ENCODE measurements at places on chromosomes 7 and 10. TPM values are rescaled to one million over a fixed set of nuclear protein-coding genes. Genes with fewer than 3 reads are reported as not detected.

SPDYE6 gene
- not detected for total RNA-seq

SPDYE2 gene
- 0.31 TPM for total RNA-seq

RGR gene
- total RNA-seq, result 2.4 TPM

CALHM1 gene
- not detected for total RNA-seq

SPACDR gene
- 3.6 TPM for total RNA-seq

LRGUK gene
- 0.76 TPM for total RNA-seq

ANXA11 gene
- 205 TPM for total RNA-seq

ARHGAP22 gene
- 11.7 TPM for total RNA-seq

GRM3 gene
- not detected for total RNA-seq

FAM25A gene
- not detected for total RNA-seq

PHKG1 gene
- 2.7 TPM for total RNA-seq

PDCD11 gene
- total RNA-seq, result 21.0 TPM

TNS3 gene
- 230 TPM for total RNA-seq

SRRM3 gene
- total RNA-seq, result 2.9 TPM

WDR86 gene
- total RNA-seq, result 101 TPM

CPA2 gene
- 1.2 TPM for total RNA-seq

AGAP5 gene
- 14.4 TPM for total RNA-seq

TWIST1 gene
- total RNA-seq, result 14.7 TPM

IFIT2 gene
- total RNA-seq, result 19.9 TPM

AKR1C1 gene
- 84.2 TPM for total RNA-seq

ANKRD7 gene
- 1.0 TPM for total RNA-seq

CRPPA gene
- 9.9 TPM for total RNA-seq

PARD3 gene
- total RNA-seq, result 46.1 TPM

OPN4 gene
- total RNA-seq, result 0.18 TPM

SORCS3 gene
- 3.6 TPM for total RNA-seq

STEAP1B gene
- total RNA-seq, result 11.6 TPM

PALD1 gene
- total RNA-seq, result 7.8 TPM

RASA4B gene
- 59.3 TPM for total RNA-seq

CCDC201 gene
- total RNA-seq, result not detected

C10orf67 gene
- total RNA-seq, result 1.2 TPM

AZGP1 gene
- total RNA-seq, result 120 TPM

CRHR2 gene
- total RNA-seq, result 1.1 TPM

STRIP2 gene
- total RNA-seq, result 0.62 TPM

MOGAT3 gene
- not detected for total RNA-seq

TET1 gene
- total RNA-seq, result 10.4 TPM

ARL3 gene
- 17.4 TPM for total RNA-seq

RAPGEF5 gene
- 62.8 TPM for total RNA-seq

CNTNAP2 gene
- total RNA-seq, result 0.49 TPM

INSYN2A gene
- total RNA-seq, result not detected
